ENCODE measurements at places on chromosomes 4 and X. TPM values are rescaled to one million over a fixed set of nuclear protein-coding genes. Genes with fewer than 3 reads are reported as not detected.

The RIPPLY1 gene
- not detected for total RNA-seq

- H3K27ac ChIP-seq, result no peak overlapping the region
- H3K27me3 ChIP-seq, result no peaks in the 10 kb centered on the region
- no peaks in the 10 kb centered on the region for H3K4me1 ChIP-seq
Observed at GRCh38 chr4:173273941-173274340, 60.2 kb downstream of the HMGB2 start.

DNA sequence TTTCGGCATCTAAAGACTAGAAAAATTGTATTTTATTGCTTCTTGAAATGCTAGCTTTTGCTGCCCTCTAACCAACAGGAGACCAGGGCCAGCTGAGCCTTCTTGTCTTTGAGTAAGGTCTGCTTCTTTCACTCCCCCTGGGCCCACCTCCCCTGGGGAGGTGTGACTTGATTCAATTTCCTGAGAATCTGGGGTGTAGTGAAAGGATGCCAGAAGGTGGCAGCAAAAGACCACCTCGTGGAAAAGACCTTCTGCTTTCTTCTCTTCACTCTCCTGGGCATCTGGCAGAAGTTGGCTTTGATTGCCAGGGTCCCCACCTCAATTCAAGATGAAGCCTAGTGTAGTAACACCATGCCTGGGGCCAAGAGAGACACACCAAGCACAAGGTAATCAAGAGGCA lies 96.5 kb upstream of the MAOA start:
- H3K27me3 ChIP-seq, result no peaks in the 10 kb centered on the region
- no peaks in the 10 kb centered on the region for H3K36me3 ChIP-seq
- no peak overlapping the region for H3K4me3 ChIP-seq
- peaks cover 2% of the 10 kb centered on the region for H3K4me1 ChIP-seq
- H3K27ac ChIP-seq, result no peak overlapping the region

The HAUS3 gene
- 22.0 TPM for total RNA-seq

DNA sequence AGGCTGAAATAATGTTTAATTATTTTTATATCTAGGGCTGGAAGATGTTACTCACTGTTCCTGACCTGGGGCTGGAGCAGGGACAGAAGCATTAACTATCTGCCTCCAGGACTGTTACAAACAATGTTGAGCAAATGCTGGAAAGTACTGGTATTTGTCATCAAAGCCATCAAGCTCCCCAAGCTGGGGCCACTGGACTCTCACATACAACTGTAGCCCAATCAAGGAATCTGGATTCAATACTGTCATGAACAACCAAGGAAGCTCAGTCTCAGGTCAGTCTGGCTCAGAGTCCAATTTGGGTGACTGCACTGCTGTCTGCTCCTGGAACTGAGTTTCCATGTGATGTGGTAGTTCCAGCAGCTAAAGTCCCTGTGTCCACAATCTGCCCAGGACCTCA lies 50.4 kb downstream of the APOO start:
- H3K27ac ChIP-seq, result no peak overlapping the region
- H3K36me3 ChIP-seq, result peaks cover 11% of the 10 kb centered on the region
- DNase-seq, result no peak
- no peak overlapping the region for H3K4me3 ChIP-seq
- peaks cover 11% of the 10 kb centered on the region for H3K4me1 ChIP-seq
- H3K27me3 ChIP-seq, result no peaks in the 10 kb centered on the region

The BTK gene
- 0.23 TPM for total RNA-seq

DNA sequence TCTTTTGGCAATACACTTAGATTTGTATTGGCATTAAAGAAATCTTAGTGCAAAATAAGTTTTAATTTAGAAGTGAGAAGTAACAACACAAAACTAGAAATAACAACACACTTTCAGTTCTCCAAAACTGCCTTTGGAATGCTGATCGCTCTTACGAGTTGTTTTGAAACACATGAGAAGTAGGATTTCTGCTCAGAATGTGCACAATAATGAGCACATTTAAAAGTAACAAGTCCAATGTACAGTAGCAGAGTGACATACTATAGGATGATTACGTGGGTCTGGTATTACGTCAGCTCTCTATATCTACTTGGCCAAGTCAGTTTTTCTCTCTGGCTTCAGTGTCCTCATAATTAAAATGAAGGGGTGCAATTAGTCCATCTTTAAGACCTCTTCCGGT lies 164.8 kb downstream of the CHM start:
- DNase-seq, result no peak
- H3K27me3 ChIP-seq, result no peaks in the 10 kb centered on the region
- H3K27ac ChIP-seq, result no peak overlapping the region
- H3K4me3 ChIP-seq, result no peak overlapping the region

The PFKFB1 gene
- total RNA-seq, result 0.44 TPM

- no peaks in the 10 kb centered on the region for H3K27me3 ChIP-seq
- no peak overlapping the region for H3K4me3 ChIP-seq
- peaks cover 48% of the 10 kb centered on the region for H3K36me3 ChIP-seq
- peak overlapping the region; percentile 15 for H3K27ac ChIP-seq
- H3K4me1 ChIP-seq, result peaks cover 7% of the 10 kb centered on the region
Observed at GRCh38 chr4:39825090-39825489, 127.2 kb downstream of the UBE2K start.

GRCh38 chrX:11944501-11944900 lies 186.5 kb downstream of the MSL3 start:
- H3K36me3 ChIP-seq, result no peaks in the 10 kb centered on the region
- DNase-seq, result no peak
- no peak overlapping the region for H3K4me3 ChIP-seq
- no peak overlapping the region for H3K27ac ChIP-seq
- H3K4me1 ChIP-seq, result no peaks in the 10 kb centered on the region
- H3K27me3 ChIP-seq, result no peaks in the 10 kb centered on the region

DNA sequence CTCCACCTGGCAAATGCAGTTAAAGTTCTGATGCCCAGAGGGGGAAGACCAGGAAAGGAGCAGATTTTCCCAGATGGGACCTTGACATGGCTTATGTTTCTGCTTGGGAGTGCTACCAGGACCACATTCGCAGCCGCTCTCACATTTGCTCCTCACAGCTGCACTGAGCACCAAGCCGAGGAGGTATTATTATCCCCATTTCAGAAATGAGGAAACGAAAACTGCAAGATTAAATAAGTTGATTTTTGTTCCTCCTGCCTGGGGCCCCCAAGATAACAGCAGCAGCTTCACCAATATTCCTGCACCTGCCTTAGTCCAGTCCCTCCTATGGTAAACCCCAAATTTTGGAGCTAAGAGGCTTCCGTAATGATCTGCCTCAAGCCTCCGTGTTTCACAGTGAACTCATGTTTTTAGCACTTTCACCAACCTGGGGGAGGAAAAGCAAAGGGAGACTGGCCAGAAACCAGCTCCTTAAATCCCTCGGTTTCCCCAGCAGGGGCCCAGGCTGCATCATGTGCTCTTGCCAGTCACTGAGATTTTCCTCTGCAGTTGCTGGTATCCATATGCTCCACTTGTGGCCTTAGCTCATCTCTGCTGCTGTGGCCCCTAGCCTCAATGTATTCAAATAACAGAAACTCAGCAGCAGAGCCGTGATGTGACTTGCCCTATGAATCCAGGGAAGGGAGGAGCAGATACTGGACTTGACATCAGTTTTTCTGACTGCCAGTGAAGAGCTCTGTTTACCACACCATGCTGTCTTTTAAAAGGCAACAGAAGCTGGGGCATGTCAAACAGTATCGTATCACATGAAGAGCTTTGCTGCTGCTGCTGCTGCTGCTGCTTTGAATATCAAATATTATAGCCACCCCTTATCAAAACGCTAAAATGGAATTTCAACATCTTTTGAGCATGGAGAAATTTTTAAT lies 95.5 kb upstream of the KLHL13 start:
- peak overlapping the region; percentile 31 for H3K4me3 ChIP-seq
- no peaks in the 10 kb centered on the region for H3K36me3 ChIP-seq
- peaks cover 8% of the 10 kb centered on the region for H3K4me1 ChIP-seq
- peaks cover 2% of the 10 kb centered on the region for H3K27me3 ChIP-seq
- H3K27ac ChIP-seq, result no peak overlapping the region

Measured in activated CD8-positive, alpha-beta T cell treated with anti-CD3 and anti-CD28 coated beads, Interleukin-2, amount 10 ng/mL, durations not matched to agents 7 days and 5 days (primary cell).